ENCODE measurements at places on chromosomes 3 and 15. TPM values are rescaled to one million over a fixed set of nuclear protein-coding genes. Genes with fewer than 3 reads are reported as not detected.

DNA sequence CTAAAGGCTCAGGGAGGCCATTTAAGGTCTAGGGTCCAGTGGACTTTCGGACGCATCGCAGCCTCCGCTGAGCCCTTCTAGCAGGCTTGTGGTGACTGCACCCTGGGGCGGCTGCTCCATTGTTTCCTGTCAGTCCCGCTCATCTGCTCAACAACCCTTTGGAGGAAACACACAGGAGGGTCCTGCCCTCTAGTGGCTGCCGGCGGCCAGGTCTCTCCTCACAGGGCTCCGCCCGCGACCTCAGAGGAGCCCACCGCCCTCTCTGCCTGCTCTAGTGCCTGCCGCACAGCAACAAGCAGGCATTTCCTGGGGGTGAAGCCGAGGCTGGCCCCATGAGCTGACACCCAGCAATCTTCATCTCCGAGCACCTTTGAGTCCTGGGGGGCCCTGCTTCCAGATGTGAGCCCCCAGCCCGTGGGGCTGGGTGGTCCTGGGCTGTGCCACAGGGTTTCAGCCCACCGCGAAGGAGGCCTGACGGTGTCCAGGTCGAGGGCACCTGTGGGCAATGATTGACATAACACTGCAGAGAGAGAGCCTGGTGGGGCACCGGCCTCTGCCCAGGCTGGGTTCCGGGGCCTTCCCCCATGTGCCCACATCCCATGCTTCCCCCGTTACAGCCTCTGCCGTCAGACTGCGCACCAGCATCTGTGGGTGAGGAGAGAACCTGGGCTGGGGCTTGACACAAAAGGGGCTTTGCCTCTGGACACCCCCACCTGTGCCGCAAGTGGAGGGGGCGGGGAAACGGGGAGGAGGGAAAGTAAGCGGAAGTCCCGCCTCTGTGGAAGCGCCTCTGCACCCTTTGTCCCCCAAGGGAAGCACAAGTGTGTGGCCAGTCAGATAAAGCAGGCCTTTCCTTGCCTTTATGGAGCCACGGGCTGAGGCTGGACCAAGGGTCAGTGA, 27.0 kb upstream of the SFMBT1 start:
- peak overlapping the region; percentile 80 for H3K4me3 ChIP-seq
- H3K27ac ChIP-seq, result peak overlapping the region; percentile 50
- H3K36me3 ChIP-seq, result no peaks in the 10 kb centered on the region
- no peaks in the 10 kb centered on the region for H3K27me3 ChIP-seq
- peak; percentile 93 for DNase-seq
- H3K4me1 ChIP-seq, result peaks cover 4% of the 10 kb centered on the region

CLRN1 gene
- not detected for total RNA-seq

DNA sequence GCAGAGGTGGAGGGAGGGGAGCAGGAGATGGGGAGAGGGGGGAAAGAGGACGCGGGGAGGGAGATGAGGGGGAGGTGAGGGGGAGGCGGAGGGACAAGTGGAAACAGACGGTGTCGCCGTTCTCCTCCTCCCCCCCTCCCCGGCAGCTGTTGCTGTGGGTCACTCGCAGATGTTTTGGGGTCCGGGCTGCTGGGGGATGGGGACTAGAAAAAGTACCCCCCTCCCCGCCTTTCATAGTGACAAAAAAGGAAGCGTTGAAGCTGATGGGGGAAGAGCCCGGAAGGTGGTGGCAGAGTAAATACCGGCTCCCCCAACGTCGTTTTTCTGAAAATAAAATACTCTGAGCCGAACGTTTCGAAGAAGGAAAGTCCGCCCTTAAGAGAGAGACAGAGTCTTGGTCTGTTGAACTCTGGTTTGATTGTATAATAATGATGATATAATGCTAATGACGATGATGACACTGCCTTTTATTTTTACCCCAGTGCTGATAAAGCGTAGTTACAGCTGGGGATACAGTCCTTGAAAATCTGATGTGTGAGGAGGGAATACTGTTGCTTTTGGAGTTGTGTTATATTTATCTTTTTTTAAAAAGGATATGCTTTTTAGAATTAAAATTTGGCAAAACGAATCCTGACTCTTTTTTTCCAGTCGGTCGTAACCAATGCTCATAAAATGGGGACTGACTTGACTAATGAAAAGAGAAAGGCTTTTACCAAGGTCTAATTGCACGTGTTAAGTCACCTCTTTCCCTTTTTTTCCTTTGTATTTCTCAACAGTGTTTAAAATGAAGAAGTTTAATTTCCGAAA, 993 bp downstream of the STXBP5L start:
- no peak overlapping the region for H3K27ac ChIP-seq
- H3K4me1 ChIP-seq, result no peaks in the 10 kb centered on the region
- DNase-seq, result no peak
- H3K36me3 ChIP-seq, result no peaks in the 10 kb centered on the region
- peak overlapping the region; percentile 44 for H3K4me3 ChIP-seq

- H3K27ac ChIP-seq, result no peak overlapping the region
- no peaks in the 10 kb centered on the region for H3K36me3 ChIP-seq
- no peaks in the 10 kb centered on the region for H3K27me3 ChIP-seq
- no peaks in the 10 kb centered on the region for H3K4me1 ChIP-seq
- no peak for DNase-seq
- no peak overlapping the region for H3K4me3 ChIP-seq
Observed at GRCh38 chr3:110788794-110789193, 282.8 kb upstream of the NECTIN3 start.

DNA sequence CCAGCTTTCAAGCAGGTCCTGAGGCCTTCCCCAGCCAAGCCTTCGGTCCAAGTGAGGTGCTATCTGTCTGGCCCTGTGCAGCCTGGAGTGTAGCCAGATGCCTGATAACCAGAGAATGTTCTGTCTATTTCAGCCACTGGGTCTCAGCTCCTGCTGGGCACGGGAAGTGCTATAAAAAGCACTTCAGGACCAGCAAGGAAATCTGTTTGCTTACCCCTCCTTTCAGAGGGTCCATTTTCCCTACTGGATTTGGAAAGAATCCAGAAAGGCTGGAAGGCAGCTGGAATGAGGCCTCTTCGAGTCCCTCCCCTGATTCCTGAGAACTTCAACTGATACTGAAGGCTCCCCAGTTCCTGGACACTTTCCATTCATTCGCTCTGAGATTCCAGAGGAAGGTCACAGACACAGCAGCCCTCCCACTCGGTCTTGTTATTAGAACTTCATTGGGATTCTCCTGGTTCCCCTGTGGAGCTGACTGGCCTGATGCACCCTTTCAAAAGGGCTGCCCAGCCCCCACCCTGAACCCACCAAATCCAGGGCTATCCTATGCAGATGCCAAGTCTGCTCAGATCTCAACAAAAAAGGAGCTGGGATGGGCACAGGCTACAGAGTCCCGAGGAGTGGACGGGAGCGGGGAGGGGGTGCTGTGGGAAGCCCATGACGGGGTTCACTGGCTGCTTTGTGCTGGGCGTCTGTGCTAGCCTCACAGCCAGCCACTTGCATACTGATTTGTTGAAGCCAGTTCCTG, 70.4 kb downstream of the UMPS start:
- no peak overlapping the region for H3K27ac ChIP-seq
- H3K4me3 ChIP-seq, result no peak overlapping the region
- H3K36me3 ChIP-seq, result no peaks in the 10 kb centered on the region
- no peak for DNase-seq
- no peaks in the 10 kb centered on the region for H3K27me3 ChIP-seq
- H3K4me1 ChIP-seq, result no peaks in the 10 kb centered on the region

DNA sequence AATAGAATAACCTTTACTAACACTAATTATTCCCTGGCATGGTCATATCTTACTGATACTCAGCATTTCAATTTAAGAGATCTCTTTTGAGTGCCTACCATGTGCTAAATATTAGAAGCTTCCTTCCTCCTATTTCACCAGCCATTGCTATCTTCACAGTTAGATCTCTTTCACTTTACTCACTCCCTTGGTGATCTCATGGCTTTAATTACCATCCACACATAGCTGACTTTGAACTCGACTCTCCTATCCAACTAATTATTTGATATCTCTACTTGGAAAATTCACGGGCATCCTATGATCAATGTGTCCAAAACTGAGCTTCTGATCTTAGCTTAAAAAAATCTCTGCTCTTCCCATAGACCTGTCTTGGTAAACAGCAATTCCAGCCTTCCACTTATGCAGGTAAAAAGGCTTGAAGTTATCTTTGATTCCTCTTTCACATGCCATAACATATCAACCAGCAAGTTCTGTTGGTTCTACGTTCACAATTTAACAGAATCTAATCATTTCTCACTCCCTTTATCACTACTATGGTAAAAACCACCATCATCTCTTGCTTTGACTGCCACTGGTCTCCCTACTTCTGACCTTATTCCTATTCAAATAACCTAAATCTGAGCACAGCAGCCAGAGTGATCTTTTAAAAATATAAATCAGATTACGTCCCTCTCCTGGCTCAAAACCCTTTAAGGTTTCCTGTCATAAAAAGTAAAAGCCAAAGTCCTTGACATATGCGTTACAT, 41.8 kb downstream of the HLTF start:
- H3K4me3 ChIP-seq, result no peak overlapping the region
- DNase-seq, result no peak
- no peaks in the 10 kb centered on the region for H3K4me1 ChIP-seq
- no peaks in the 10 kb centered on the region for H3K27me3 ChIP-seq
- H3K27ac ChIP-seq, result no peak overlapping the region

SLC7A14 gene
- total RNA-seq, result 0.05 TPM

IFT122 gene
- 31.5 TPM for total RNA-seq

DNA sequence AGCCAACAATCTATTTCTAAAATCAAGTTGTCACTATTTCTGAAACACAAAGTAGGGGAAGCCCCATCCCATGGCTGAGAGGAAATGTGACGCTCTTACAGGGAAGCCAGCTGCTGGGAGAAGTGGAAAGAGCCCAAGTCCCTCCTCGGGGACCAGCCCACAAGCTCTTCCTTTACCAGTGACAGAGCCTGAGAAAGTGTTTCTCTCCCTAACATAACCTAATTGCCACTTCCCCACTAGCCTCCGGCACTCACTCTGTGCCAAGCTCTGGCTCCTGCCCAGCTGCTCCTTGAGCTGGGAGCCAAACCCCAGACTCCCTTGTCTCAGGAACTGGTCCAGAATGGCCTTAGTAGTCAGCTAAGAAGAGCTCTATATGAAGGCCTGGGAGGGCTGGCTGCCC, 42.9 kb downstream of the TNFAIP8L3 start:
- no peak overlapping the region for H3K4me3 ChIP-seq
- H3K36me3 ChIP-seq, result no peaks in the 10 kb centered on the region
- H3K4me1 ChIP-seq, result peaks cover 6% of the 10 kb centered on the region
- peak; percentile 27 for DNase-seq
- no peak overlapping the region for H3K27ac ChIP-seq

SLC6A20 gene
- 4.2 TPM for total RNA-seq

DNA sequence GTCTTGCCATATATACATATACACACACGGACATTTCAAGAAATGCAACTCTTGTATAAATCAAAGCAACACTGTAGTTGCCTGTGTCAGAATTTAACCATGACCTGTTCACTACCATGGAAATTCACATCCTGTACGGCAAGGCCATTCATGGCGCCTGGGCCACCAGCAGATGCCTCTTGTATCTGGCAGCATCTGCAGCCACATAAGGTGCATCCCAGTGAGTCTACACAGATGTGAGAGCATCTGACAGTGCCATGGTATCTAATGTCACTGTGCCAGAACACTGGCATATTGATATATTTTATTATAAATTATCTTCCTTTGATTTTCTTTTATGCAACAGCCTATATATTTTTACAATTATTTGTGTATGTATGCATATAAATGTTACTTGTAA, 25.1 kb downstream of the PDZRN3 start:
- H3K4me1 ChIP-seq, result no peaks in the 10 kb centered on the region
- no peak overlapping the region for H3K4me3 ChIP-seq

DNA sequence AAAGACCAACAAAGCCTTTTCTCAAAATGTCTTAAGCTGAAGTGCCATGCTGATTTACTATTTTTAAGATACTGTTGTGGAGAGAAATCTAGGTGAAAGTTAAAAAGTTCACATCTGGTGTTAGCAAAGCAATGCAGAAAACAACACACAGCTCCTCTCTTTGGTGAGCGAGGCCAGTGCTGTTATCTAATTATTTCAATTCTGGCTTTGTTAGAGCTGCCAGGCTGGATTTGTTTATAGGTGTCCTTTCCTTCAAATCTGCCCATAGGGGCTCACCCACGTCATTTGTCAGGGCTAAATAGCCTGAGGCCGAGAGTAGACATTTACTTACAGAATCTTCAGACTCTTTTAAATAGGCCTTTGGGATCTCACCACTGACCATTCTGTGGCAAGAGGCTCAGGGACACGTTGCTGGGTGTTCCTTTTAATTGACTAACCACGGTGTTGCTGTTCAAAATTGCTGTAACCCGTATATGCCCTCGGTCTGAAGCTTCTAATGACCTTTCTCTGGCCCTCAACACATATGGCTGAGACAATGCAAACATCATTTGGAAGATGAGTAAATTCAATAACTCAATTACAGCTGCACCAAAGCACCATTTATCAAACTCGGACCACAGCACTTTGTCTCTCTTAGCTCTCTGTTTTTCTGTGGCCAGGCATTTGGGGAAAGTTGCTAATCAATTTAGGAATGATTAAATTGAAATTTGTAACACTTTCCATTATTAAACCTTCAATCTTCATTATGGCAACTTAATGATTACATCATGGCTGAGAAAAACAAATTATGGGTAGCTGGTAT, 152.6 kb downstream of the PDZRN3 start:
- no peaks in the 10 kb centered on the region for H3K27me3 ChIP-seq
- H3K27ac ChIP-seq, result no peak overlapping the region
- H3K36me3 ChIP-seq, result no peaks in the 10 kb centered on the region

GRCh38 chr3:155233213-155233612, 60.3 kb downstream of the STRIT1 start:
- no peaks in the 10 kb centered on the region for H3K4me1 ChIP-seq
- no peak overlapping the region for H3K27ac ChIP-seq
- DNase-seq, result no peak
- H3K36me3 ChIP-seq, result no peaks in the 10 kb centered on the region

DNA sequence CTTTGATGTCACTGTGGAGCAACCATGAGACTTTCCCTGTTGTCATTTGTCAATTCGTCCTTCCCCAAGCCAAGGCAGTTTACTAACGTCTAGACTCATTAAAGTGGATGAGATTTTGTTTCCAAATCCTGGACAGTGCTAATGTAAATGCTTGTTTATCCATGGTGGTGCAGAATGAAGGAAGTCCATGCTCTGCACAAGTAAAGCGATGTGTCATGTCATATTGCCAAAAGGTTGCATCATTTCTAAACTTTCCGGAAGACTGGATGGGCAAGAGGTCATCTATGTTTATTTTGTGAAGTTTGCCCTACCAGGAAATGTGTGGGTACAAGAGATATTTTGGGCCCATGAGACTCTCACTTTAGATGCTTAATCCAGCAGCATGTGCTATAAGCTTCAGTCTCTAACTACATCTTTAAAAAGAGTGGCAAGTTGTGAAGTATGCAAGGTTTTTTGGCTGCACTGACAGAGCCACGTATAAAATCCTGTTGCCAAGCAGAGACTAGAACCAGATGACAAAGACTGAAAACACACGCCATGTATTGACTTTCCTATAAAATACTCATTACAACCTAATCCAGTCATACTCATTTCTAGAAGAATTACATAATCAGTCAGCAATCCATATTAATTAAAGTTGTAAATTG, 72.1 kb upstream of the FNDC3B start:
- H3K4me1 ChIP-seq, result no peaks in the 10 kb centered on the region
- H3K36me3 ChIP-seq, result no peaks in the 10 kb centered on the region
- H3K27ac ChIP-seq, result peak overlapping the region; percentile 22
- no peaks in the 10 kb centered on the region for H3K27me3 ChIP-seq
- DNase-seq, result no peak
- no peak overlapping the region for H3K4me3 ChIP-seq

YEATS2 gene
- total RNA-seq, result 25.2 TPM
